ENCODE measurements at places on chromosomes 7 and 10.

DNA sequence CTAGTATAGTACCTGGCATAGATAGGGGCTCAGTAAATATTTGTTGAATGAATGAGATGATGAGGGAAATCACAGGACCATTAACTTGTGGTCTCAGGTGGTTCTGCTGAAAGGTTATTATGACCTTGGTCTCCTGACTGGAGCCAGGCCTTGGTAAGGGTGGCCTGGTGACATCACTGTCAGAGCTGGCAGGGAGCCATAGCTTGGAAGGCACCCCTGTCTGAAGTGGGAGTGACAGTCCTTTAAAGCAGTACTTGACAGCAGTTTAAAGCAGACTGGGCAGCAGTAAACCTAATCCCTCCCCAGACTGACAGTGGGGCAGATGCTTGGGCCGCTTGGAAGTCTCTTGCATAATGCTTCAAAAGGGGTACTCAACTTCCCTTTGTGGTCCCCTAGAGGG, 13.4 kb downstream of the DPCD start:
- no peak for DNase-seq

- DNase-seq: no peak
These were observed 202.8 kb upstream of the DKK1 start for GRCh38 chr10:52111101-52111891.

GRCh38 chr7:158541346-158542010, 46.1 kb downstream of the PTPRN2 start:
- no peak for DNase-seq

DNA sequence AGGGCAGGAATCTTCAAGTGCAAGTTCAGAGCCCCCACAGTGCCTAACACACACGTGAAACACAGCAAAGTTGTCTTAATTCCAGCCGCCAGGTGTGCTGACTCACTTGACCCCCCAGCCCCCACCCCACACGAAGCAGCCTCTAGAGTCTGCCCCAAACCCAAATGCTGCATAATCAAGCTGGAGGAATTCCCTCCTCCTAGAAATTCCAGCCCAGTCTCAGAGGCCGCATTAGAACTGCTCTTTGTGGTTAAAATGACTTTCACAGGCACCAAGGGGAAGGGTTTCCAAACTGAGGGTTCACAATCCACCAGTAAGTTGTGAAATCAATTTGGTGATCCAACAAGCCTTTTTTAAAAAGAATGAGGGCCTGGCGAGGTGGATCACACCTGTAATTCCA, 67.0 kb upstream of the PLXNA4 start:
- no peak for DNase-seq

GRCh38 chr7:18570890-18571478, 75.4 kb downstream of the HDAC9 start:
- DNase-seq: no peak
